ENCODE measurements at places on chromosomes 6 and 20.

DNA sequence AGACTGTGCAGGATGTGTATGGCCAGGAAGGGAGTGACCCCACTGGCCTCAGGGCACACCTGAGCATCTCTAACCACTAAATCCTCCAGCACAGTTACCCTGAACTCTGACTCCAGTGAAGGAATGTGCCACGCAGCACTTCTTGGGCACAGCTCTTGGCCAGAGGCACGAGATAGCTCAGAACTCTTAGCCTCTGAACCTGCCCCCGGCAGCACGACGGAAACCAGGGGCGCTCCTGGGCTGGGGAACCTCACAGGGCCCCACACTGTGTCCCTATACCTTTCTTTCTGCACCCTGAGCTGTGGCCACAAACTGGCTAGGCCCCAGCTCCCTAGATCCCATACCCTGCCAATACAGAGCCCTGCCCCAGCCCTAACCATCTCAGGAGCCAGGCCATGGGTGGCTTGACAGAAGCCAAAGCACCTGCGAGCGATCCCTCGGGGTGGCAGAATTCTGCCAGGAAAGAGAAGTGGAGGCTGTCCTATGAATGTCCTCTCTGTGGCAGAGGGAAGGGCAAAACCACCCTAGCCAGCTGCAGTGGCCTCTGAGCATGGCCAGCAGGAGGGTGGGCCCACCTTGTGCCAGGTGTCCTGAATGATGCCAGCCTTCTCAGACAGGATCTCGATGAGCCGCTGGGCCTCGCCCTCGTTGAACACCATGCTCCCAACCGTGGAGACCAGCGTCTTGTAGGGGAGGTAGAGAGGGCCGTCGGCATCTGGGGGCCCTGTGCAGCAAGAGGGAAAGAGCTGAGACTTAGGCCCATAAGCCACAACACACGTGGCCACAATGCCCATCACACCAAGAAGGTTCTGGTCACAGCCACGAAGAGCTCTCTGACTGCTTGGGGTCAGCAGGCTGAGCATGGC, 39.4 kb downstream of the RRBP1 start:
- no peak for DNase-seq

DNA sequence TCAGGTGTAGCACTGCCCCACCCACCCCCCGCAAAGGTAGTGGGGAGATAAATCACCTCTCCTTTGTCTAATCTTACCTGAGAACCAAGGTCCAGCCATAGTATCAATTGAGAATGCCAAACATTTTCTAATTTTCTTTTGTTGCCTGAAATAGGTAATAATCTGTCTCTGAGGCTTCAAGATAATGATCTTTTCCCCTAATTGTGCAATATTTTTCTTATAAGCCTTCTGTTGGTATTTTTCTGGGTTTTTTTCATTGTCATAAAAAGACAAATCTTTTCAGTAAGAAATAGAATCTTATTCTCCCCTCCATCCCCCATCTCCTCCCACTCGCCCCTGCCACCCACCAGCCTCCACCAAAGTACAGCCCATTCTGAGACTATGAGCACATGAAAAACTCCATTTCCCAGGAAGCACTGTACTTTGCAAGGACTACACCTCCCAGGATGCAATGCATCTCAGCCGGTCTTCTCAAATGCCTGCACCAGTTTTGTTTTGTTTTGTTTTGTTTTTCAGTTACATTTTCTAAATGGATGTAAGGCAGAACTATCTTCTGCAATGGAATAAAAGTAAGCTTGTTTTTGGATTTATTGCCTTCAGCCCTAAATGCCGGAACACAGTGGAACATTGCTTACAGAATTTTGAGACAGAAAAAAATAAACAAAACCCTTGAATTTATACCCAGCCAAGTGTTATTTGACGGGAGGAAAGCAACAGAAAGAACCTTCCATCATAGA, 268.0 kb downstream of the TFAP2A start:
- DNase-seq, result no peak

DNA sequence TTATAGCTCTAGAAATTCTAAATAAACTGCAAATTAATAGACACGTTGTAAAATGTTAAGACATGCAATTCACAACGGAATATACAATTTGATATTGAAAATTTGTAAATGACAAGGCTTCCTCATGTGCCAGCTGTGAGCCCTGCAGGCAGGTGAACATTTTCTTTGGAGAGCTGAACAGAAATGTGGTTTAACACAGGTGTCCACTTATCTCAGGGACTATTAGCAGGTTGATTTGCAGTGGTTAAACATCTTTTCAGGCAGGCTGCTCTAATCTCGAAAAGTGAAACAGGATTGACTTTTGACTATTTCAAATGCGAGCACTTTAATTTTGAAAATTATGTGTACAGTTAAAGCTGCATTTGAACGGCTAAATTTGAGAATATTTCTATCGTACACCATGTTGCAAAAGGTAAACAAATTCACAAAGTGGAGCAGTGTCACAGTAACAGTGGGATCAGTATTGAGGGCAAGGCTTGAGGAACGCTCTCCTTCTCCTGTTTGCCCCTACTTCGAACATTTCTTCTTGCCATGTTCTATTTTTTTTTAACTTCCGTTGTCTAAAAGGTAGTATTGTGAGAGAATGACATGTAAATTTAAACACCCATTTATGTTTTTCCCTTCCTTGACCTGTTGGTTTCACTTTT, 210.8 kb downstream of the CDKAL1 start:
- DNase-seq, result no peak

GRCh38 chr20:32772046-32772445, 9.9 kb downstream of the DNMT3B start:
- DNase-seq, result no peak

- no peak for DNase-seq
These were observed 43.0 kb upstream of the PKHD1 start for GRCh38 chr6:52130440-52130839.

DNA sequence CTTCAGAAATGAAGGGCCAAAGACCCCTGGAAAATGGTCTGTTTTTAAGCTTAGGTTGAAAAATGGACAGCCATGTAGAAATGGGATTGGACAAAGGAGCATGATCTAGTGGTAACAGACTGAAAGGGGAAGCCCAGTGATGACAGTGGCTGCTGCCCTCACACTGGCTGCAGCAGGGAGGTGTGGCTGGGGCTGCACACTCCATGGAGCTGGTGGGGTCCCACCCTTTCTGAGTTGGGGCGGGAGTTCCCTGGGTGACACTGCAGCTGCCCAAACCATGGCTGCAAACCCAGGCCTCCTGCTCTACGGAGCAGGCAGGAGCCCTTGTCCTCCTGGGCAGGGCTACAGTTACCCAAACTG, 8.5 kb upstream of the PACSIN1 start:
- no peak for DNase-seq

GRCh38 chr6:155939253-155939652, 483.6 kb upstream of the NOX3 start:
- DNase-seq, result no peak
